ENCODE measurements at places on chromosomes 12 and 14.

DNA sequence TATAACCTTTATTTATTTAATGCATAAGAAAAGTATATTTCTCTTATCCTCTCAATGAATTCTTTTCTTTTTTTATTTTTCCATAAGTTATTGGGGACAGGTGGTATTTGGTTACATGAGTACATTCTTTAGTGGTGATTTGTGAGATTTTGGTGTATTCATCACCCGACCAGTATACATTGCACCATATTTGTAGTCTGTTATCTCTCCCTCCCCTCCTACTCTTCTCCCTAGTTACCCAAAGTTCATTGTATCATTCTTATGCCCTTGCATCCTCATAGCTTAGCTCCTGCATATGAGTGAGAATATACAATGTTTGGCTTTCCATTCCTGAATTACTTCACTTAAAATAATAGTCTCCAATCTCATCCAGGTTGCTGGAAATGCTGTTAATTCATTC lies 1900.0 kb upstream of the SEL1L start:
- no peak for DNase-seq

DNA sequence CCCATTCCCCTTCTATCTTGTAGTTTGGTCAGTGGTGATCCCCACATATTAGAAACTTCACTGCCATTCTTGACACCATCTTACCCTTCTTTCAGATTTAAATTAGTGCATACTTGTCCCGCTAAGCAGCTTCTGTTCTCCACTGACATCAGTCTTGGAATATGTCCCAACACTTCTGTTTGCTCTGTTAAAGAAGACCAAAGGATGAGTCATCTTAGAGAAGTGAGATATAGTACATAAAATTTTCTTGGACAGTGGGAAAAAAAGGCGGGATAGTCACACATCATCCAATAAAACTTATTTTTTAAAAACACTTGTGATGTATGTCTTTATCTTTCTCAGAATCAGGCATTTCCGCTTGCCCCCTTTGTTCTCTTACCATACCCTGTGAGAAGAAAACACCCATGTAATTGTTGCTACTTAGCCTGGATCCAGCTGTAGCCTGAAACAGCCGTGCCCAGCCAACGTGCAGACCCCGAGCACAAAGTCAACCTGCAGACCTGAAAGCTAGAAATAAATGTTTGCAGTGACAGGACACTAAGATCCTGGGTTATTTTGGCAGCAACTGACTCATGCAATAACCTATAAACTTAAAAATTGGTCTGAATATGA lies 100.1 kb upstream of the PDE3A start:
- no peak for DNase-seq

GRCh38 chr14:53955671-53956426 lies 776 bp downstream of the BMP4 start:
- no peak for DNase-seq

- DNase-seq = no peak
Measured at GRCh38 chr12:3217683-3218079, 140.5 kb downstream of the TSPAN9 start.

DNA sequence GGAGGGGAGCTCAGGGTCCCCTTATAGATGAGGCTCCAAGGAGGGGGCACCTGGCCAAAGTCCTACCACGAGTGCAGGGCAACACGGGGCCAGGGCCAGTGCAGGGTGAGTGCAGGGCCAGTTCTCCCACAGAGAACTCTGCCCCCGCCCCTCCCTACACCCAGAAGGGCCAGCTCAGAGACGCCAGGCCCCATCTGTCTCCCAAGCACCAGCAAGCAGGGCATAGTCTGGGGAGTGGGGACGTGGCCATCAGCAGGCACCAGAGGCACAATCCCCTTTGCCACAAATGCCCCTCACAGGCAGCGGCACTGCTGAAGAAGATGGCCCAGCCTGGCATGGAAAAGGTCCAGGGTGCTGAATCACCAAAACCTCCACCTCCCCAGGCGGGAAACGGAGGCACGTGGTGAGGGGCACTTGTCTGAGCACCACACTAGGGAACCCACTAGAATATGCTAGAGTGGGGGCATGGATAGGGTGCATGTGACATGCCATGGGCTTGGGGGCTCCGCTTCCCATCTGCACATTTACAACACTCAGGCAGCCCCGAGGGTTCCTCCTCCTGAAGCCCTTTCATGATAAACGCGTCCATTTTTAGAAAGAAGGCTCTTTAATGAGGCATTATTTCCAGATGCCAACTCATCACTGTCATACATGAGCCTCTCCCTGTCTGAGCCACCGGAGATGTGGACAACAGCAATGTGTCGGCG lies 17.8 kb downstream of the CCDC85C start:
- no peak for DNase-seq

DNA sequence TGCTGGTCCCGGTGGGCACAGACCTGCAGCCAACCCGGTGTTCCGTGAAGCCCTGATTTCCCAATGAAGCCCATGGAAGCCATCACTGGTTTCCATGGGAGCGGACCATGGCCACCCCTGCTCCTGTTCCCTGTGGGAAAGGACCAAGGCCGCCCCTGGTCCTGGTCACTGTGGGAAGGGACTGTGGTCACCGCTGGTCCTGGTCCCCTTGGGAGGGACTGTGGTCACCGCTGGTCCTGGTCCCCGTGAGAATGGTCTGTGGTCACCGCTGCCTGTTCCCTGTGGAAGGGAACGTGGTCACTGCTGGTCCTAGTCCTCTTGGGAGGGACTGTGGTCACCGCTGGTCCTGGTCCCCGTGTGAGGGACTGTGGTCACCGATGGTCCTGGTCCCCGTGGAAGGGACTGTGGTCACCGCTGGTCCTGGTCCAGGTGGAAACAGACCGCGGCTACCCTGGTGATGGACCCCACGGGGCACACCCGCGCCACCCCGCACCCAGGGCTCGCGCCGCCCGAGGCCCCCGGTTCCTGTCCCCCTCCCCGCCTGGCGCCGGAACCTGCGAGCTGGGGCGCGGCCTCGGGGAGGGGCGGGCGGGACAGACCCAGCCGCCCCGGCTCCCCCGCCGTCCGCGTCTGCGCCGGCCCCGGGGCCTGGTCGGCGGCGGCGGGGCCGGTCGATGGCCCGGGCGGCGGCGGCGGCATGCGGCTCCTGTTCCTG lies at the start of gene GLT1D1:
TSS of gene GLT1D1 (plus strand) at position 594 of the 715 bp plus-strand sequence. CDS start at position 698, 104 bp downstream.
- DNase-seq = no peak

DNA sequence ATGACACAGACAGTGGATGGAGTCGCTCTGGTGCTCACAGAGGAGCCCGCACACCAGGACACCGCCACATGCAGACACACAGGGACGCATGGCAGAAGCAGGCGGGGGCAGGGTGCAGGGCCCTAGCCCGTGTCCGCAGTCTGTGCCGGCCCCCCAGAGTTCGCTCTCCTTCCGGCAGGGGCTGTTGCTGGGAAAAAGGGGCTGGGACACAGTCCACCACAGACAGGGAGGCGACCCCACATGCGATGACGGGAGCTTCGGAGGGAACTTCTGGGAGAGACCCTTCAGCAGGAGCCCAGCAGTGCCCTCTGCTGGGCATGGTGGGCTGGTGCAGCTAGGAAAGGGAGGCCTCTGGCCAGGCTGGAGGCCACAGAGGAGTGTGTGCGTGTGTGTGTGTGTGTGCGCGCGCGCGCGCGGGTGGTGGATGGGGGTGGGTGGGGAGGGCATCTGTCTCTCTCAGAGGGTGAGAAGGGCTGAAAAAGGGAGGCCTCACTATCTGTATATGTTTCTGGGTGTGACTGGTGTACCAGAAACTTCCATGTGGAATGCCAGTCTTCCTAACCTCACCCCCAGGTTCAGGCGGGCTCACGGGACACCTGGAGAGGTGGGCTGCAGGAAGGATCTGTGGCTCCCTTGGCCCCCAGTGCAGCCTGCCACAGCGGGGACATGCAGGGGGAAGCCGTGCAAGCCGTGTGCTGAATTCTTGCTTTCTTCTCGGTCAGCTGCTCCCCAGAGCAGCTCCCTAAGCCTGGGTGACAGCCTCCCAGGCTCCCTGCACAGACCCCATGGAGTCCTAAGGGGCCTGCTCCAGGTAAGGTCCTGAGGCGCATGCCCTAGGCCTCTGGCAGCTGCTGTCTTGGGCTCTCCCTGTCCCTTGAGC lies 60.7 kb downstream of the PLEKHG3 start:
- no peak for DNase-seq

DNA sequence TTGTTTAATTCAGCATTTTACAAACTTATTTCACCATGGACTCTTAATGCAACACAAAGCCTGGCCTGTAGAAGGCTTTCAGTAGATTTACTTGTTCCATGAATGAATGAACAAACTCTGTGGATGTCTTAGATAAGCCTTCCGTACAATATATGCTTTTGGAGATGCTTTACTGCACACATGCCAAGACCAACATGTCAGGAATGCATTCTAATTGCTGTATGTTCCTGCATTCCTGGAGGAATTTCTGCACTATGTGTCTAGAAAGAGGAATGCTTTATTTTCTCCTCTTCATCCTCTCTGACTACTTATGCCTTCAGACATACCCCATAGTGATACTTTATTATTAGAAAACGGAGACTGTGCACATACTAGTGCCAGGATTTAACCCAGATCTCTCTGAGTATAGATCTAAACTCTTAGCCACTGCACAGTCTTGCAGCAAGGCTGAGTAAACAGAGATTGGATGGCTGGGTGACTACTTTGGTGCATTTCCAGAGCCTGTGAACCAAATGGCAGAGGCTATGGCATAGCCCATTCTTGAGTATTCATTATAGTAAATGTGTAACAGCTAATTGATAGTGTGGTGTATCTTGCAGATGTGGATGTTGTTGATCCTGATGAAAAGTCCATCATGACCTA lies 108.2 kb downstream of the SYNE2 start:
- no peak for DNase-seq
